ENCODE measurements at places on chromosomes 4 and X.
A peak's percentile ranks its signal among the peaks of the same experiment; 100 is the strongest.

DNA sequence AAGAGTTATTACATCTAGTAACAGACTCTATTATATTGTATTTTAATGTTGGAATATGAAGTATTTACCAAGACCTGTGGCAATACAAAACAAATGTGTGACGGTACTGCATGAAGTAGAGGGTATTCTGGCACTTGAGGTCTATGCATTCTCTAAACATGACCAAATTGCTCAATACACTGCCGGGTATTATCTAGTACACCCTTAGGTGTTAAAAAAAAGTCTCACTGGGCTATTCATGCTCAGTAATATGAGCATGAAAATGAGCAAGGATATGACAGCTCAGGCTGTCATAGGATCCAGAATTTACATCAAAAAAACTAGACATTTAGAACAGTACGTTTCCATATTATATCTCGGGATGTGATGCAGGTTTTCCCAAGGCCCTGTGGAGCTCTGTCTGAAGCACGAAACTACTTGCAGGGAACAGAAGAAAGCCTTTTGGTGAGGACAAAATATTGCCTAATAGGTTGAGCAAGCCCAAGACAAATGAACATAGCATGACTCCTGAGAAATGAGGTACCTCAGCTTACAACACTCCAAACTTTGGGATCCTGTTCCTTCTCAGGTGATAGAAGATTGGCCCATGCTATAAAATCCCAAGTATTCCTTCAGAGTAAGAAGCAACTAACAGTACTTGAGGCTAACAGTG lies 74.1 kb upstream of the MAOA start:
- DNase-seq: no peak

- peak; percentile 80 for DNase-seq
Observed at GRCh38 chr4:26235500-26235899, 85.3 kb upstream of the RBPJ start.

DNA sequence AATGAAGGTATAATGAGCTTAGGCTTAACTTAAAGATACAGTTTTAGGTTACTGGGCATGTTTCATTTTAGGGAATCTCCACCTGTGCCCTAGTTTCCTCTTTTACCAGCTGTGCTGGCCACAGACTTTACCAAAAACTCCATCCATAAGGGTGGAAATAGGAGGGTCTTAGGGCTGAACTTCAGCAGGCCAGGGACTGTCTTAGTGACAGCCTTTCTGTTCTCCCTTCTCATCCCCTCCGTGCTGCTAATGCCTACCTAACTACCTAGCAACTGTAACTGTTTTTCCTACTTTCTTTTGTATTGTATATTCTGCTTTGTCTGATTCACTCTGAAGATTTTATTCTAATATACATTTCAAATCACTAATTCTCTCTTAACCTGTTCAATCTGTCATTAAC lies 1375.3 kb downstream of the PCDH18 start:
- DNase-seq: no peak

DNA sequence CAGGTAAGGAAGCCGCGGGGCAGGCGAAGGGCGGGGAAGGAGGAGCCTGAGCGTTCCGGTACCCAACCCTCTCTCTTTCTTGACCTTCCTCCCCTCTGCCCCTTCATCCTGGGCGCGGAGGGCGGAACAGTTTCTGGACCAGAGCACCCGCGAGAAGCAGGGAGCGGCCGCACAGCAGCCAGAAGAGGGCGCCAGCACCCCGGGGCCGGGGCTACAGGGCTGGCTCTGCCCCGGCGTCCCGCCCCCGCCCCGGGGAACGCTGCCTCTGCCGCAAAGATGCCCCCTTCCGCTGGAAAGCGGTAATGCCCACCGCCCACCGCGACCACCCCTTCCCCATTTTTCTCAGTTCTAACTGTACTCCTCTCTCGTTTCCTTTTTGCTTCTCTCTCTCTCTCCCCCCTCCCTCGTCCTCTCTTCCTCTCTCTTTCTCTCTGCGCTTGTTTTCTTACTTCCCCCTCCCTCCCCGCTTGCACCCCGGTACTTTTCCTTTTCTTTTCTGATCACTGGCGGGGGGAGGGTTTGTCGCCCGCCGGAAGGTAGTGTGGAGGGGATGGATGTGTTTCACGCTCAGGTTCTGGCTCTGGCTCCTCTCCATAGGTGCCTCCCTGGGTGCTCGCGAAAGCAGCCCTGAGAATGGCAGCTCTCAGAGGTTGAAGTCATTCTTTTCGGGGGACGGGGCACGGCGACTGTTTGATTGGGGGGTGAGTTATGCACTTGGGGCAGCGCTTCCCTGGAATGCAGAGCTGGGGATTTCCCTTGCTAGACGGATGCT lies 13.1 kb upstream of the PRDM8 start:
- peak; percentile 86 for DNase-seq

- peak; percentile 96 for DNase-seq
Observed at GRCh38 chrX:151970661-151971060, 3.8 kb downstream of the GABRE start.
